ENCODE measurements at places on chromosomes 11 and 22.
A peak's percentile ranks its signal among the peaks of the same experiment; 100 is the strongest.

DNA sequence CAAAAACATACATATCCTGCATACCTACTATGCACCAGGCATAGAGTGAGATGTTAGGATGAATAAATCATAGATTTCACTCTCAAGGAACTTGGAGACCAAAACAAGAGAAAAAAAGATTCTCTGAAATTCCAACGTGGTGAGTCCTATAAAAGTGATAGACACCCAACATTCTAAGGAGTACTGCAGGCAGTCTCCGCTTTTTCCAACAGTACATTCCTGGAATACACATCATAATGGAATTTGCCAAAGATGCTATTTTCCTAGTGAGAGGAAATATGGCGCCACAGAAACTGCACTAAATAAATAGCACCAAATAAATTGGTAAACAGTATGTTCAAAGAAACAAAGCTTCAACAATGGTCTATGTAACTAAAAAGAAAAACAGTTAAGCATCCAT lies 6.0 kb downstream of the TMEM123 start:
- DNase-seq = no peak

DNA sequence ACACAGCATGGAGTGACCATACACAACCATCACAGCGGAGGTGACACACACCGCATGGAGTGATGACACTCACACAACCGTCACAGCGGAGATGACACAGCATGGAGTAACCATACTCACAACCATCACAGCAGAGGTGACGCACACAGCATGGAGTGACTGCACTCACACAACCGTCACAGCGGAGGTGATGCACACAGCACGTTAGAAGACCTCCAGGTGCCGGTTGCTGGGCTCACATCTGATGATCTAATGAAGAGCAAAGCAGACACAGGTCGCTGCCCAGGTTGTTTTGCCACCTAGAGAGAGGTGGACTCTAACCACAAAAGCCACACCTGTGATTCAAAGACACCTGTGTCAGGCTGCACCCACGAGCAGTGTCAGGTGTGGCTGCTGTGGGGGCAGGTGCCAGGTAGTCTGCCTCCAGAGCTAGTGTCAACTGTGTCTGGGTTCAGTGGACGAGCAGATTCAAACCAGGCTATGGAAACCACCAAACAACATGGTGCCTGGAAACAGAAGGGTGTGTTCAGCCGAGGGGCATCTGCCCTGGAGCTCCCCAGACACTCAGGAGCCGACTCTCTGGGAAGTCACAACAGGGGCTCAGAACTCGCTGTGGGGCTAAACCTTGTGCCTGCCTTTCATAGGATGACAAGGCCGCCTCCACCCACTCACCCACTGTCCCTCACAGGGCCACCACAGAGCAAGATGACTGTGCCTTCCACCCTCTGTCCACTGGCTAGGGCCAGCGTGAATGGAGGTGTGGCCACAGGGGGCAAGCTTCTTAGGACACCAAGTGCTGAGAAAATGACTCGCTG lies 608.2 kb downstream of the TBC1D22A start:
- DNase-seq = no peak

DNA sequence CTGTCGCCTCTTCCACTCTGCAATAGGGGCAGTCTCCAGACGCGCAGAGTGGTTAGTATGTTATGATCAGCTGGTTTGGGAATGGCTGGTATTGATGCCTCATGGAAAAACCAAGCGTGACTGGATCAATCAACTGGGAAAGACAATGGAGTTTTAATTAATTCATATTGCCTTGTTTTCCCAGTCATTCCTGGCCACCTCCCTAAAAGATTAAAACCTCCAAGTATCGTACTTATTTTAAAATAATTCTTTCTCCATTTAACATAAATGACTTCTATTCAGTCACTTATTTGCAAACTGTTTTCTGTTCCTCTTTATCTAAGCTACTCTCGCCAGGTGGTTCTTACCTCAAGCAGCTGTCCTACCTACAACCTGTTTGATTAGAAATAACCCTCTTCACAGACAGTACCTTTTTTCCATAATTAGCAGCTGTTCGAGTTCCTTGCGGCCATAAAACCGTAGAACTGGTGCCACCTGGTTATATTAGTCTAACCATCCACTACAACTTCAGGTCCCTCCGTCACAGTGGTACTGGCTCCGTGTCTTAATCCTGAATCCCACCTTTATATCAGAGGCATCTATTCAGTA lies 898 bp downstream of the ZNF215 start:
- peak; percentile 1 for DNase-seq

DNA sequence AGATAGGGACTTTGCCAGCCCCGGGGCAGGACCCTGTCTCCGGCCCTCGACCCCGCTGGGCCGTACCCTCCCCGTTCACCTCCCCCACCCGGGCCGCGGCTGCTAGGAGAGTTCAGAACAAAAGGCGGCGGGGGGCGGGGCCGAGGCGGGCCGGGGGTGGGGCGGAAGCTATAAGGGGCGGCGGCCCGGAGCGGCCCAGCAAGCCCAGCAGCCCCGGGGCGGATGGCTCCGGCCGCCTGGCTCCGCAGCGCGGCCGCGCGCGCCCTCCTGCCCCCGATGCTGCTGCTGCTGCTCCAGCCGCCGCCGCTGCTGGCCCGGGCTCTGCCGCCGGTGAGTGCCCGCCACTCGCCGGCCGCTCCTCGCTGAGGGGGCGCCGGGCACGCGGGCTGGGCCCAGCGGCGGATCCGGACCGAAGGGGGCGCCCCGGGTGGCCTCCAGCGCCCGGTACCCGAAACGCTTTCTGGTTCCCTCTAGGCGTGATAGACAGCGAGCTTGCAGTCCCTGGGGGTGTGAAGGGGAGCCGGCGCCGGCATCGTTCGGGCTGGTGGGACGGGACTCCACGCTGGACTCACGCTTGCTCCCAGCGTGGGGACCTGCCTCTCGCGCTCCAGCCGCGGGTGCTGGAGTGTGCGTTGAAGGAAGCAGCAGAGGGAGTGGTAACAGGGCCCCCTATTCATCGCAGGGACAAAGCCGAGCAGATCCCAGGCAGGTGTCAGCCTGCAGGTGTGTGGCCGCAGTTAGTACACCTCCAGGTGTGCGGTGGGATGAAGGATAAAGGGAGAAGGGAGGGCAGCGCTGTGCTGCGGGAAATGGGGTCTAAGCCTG lies at the start of gene MMP11:
Gene MMP11 (plus strand): TSS at position 201 of the 825 bp plus-strand sequence. CDS start 22 bp downstream, at position 223.
- peak; percentile 58 for DNase-seq

DNA sequence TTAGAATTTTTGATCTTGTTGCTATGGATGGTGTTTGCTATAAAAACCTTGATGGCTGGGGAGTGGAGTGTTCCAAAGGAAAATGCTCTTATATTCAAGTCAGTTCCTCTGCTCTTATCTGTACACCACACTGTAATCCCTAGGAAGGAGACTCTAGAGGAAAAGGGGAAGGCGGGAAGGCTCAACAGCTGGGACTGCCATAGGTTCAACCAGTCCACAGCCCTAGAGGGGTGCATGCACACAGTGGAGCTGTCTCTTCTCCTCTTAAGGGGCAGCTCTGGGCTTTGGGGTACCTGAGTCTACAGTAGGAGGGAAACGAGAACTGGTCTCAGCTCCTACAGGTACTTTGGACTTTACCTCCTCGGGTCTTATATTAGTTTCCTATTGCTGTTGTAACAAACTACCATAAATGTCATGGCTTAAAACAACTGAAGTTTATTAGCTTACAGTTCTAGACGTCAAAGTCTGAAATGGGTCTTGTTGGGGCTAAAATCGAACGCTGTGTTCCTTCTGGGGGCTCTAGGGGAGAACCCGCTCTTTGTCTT lies 77.2 kb upstream of the ZBED5 start:
- no peak for DNase-seq
